Stimulated activated CD8-positive, alpha-beta memory T cell treated with anti-CD3 and anti-CD28 coated beads, Interleukin-7, amount 100 ng/mL, for 4 hours (primary cell): ENCODE measurements at places on chromosomes 13 and 19.
A peak's percentile ranks its signal among the peaks of the same experiment; 100 is the strongest.

GRCh38 chr13:38419312-38419873, 69.7 kb downstream of the UFM1 start:
- no peak for DNase-seq

DNA sequence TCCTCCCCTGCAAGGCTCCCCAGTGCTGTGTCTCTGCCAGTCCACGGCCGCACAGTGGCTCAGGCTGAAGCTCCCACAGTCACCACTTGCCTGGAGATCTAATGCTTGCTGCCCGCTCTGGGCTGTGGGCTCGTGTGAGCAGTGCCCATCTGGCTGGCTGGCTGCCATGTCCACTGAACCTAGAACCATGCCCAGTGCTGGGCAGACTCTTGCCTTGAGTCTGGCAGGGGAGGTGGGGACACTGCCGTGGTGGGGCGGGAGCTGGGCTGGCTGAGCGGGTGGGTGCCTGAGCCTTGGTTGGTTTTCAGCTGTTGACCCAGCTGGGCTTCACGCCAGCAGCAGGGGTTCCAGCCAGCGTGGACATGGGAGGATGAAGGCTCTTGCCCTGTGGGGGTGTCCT, 52.3 kb downstream of the CRTC1 start:
- no peak for DNase-seq

DNA sequence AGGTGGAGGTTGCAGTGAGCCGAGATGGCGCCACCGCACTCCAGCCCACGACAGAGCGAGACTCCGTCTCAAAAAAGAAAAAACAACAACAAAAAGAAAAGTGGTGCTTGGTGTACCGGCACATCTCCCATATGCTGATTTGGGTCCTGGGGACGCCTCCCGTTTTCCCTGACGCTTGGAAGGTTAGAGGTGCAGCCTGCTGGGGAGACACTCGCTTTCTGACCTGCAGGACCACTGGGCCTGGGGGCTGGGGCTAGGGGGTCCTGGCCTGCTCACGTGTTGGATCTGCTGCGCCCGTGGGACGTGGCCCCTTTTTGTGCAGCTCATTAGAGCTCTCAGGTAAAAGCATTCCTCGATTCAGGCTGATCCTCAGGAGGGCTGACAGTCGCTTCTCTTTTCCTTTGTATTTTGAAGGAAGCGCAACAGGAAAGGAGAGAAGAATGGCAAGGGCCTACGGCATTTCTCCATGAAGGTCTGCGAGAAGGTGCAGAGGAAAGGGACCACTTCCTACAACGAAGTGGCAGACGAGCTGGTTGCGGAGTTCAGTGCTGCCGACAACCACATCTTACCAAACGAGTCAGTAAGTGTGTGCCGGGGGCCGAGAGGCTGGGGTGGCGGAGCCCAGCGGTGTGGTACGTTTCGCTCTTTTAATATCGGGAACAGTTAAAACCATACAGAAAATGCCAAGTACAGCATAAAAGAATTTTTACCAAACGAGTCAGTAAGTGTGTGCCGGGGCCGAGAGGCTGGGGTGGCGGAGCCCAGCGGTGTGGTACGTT, 25.1 kb downstream of the ATP4B start:
- DNase-seq: no peak

GRCh38 chr19:48598996-48599700, 7.4 kb upstream of the SPACA4 start:
- DNase-seq: no peak

GRCh38 chr13:41670873-41671443, 213.6 kb downstream of the RGCC start:
- no peak for DNase-seq

GRCh38 chr19:41915021-41915775, 13.1 kb downstream of the ERFL start:
- DNase-seq: no peak

GRCh38 chr13:24008679-24009078, 111.4 kb upstream of the C1QTNF9B start:
- DNase-seq: no peak

- DNase-seq: no peak
Measured at GRCh38 chr13:85976242-85976641, 177.0 kb upstream of the SLITRK6 start.

DNA sequence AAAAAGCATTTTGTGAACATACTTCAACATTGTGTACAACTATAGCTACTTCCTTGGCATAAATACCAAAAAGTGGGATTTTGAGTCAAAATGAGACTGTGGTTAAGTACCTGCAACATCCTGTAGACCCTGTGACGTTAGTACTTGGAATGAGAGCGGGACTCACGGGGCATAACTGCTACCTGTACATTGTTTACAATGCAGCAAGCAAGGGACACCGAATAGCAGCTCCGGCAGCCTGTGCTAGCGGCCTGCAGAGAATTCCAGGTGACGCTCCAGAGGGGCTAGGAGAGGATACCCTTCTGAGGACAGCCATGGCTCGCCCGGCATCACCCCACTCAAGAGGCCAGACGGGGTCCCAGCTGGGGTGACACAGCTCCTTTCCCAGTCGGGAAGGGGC, 824 bp upstream of the ZNF331 start:
- DNase-seq: no peak

- DNase-seq: no peak
Measured at GRCh38 chr13:24243302-24243701, 66.1 kb upstream of the C1QTNF9 start.

DNA sequence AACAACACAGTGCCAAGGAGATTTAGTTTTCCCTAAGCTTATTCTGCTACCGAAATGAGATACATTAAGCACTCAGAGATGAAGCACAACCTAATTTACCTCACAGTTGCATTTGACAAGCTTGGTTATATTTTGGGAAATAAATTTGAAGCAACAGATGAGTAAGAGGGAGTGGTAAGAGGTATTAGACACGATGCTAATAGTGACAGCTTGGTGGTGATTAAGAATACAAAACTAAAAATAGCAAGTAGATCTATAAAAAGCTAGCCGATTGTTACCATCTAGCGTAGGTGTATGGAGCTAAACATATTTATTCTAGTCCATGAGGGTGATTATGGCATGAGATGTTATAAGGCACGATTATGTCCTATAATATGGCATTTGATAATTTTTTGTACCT, 208.5 kb downstream of the PCCA start:
- DNase-seq: no peak

- DNase-seq: peak; percentile 32
Measured at GRCh38 chr19:1811942-1812425, at the start of gene ATP8B3. Gene ATP8B3, minus strand, starts transcription at chr19:1812276. Its CDS starts 540 bp downstream, at chr19:1811736.

GRCh38 chr13:27522847-27523246, 72.5 kb upstream of the MTIF3 start:
- no peak for DNase-seq

DNA sequence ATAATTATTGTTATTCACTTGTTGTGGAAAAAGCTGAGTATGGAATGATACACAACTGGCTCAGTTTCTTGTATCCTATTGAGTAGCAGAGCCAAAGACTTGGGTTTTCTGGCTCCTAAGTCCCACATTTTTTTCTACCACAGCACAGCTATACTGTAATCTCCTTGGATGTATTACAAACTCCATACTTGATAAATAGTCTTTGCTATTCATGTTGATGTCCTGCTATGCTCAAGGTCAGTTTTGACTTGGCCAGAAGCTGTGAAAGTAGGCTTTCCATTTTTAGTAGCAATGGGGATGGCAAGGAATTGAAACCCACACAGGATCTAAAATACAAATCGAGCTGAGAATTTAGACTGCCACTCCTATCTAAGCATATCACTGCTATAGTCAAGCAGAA, 79.1 kb downstream of the B3GLCT start:
- DNase-seq: no peak

DNA sequence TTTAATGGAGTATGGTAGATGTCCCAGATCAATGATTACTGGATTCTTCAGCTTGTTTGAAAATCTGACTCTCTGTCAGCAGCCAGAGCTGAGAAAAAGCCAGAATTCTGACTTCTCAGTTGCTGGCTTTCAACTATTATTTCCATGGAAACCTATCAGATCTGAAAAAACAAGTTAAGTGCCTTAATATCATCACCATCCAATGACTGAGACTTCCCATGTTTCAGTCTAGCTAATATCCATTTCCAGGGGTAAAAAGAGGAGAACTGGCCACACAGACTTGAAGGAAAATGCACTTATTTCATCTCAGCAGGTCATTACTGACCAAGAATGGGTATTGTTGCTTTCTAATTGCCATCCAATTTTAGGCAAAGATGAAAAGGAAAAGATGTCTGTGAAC, 75.2 kb downstream of the TNFSF11 start:
- DNase-seq: no peak
